ENCODE measurements at places on chromosomes 5 and 9.

DNA sequence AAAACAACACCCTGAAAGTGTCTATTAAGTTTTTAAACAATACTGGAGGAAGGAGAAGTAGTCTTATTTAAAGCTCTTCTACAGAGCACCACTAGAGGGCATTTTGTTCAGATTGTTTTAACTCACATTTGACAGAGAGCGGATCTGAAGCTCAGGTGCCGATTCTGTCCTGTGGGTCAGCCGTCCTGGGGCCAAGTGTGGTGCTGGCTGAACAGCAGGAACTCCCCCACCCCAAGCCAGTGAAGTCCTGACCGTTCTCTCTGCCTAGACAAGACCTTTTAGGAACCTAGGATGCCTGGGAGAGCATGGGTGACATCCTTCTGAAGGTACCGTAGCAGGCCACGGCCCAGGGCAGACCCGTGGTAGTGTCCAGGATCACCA, 3.9 kb downstream of the EXOC3 start:
- DNase-seq = no peak

DNA sequence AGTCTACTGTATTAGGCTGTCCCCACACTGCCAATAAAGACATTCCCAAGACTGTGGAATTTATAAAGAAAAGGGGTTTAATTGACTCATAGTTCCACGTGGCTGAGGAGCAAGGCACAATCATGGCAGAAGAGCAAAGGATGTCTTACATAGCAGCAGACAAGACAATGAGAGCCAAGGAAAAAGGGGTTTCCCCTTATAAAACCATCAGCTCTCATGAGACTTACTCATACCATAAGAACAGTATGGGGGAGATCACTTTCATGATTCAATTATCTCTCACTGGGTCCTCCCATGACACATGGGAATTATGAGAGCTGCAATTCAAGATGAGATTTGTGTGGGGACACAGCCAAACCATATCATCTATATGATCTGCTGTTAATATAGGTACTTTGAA, 14.8 kb upstream of the FSTL4 start:
- DNase-seq = no peak

- DNase-seq = no peak
Observed at GRCh38 chr9:125604196-125604595, 102.8 kb downstream of the MAPKAP1 start.

- DNase-seq = no peak
Observed at GRCh38 chr5:135190416-135191083, 156.5 kb upstream of the PITX1 start.

DNA sequence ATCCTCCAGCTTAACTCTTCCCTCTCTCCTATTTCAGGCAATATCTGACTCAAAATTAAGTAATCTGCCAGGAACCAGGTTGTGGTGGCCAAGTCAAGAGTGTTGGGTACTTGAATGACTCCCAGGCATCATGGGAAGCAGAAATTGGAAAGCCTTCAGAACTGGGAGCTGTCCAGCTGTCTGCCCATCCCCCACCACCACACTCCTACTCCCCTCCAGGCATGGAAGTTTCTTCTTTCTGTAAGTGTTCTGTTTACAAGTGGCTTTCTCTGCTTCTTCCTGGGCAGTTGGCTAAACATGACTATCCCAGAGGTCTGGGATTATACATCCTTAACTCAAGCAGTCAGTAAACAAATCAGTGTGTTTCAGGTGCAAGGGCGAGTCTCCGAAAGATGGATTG, 14.6 kb upstream of the PBX3 start:
- DNase-seq = no peak

DNA sequence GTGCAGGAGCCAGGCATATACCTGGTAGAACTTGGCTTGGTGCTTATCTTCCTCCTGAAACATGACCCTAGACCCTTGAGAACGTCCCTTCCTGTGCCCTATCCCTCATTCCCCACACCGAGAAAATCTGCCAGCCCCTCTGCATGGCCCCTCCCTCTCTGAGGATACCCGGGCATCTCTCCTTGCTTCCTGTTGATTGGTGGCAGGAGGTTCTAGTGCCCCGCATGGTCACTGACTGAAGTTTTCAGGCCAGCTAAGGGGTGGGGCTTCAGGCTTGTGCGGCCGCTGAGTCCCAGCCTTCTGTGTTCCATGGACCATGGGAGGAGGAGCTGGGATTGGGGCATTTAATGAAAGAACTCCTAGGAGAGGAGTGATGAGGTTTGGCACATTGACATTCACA, 22.8 kb downstream of the IGIP start:
- no peak for DNase-seq

- DNase-seq = no peak
Observed at GRCh38 chr9:129944506-129945116, 98.4 kb downstream of the FNBP1 start.

- DNase-seq = no peak
Observed at GRCh38 chr5:129112295-129112694, 17.7 kb downstream of the ISOC1 start.

All from stimulated activated CD4-positive, alpha-beta T cell treated with anti-CD3 and anti-CD28 coated beads, Interleukin-1b, Interleukin-23, amount 100 ng/mL, for 1 hour (primary cell).